ENCODE measurements at places on chromosomes 6 and 20. TPM values are rescaled to one million over a fixed set of nuclear protein-coding genes. Genes with fewer than 3 reads are reported as not detected.

DOK5 gene
- total RNA-seq, result 0.82 TPM

BTBD9 gene
- total RNA-seq, result 10.3 TPM

DNA sequence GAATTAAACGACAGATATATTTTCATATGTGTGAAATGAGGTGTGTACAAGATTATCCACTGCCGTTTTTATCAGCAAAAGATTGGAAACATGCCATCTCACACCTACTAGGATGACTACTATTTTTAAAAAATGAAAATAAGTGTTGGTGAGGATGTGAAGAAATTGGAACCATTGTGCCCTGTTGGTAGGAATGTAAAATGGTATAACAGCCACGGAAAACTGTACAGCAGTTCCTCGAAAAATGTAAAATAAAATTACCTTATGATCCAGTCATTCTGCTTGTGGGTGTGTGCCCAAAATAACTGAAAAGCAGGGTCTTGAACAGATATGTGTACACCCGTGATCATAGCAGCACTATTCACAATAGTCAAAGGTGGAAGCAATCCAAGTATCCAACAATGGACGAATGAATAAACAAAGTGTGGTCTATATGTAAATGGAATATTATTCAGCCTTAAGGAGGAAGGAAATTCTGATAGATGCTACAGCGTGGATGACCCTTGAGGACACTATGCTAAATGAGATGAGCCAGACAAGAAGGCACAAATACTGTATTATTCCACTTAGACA, 27.0 kb upstream of the CCN5 start:
- peaks cover 12% of the 10 kb centered on the region for H3K27me3 ChIP-seq
- H3K36me3 ChIP-seq, result no peaks in the 10 kb centered on the region
- DNase-seq, result no peak

- H3K4me1 ChIP-seq, result no peaks in the 10 kb centered on the region
- peaks cover 4% of the 10 kb centered on the region for H3K27me3 ChIP-seq
- no peak for DNase-seq
- H3K4me3 ChIP-seq, result no peak overlapping the region
- no peaks in the 10 kb centered on the region for H3K36me3 ChIP-seq
- H3K27ac ChIP-seq, result no peak overlapping the region
Observed at GRCh38 chr20:63059684-63060056, 52.9 kb upstream of the BHLHE23 start.

DNA sequence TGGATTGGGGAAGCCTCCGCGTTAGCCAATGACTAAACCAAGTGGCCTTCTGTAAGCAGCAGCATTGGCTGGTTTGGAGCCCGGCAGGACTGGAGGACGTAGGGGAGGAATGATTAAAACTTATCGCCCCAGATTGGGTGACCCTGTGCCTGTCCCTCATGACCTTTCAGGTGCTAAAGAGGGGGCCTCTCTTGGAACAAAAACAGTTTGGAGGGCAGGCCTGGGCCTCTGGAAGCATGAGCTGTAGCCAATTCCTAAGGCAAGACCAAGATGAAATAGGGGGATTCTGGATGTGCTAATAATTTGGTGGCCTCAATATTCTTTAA, 1.4 kb downstream of the GMPR start:
- H3K4me1 ChIP-seq, result peaks cover 33% of the 10 kb centered on the region
- H3K27ac ChIP-seq, result no peak overlapping the region
- H3K36me3 ChIP-seq, result no peaks in the 10 kb centered on the region
- H3K4me3 ChIP-seq, result peak overlapping the region; percentile 69

- H3K27me3 ChIP-seq, result no peaks in the 10 kb centered on the region
- H3K36me3 ChIP-seq, result no peaks in the 10 kb centered on the region
- no peak overlapping the region for H3K4me3 ChIP-seq
- H3K4me1 ChIP-seq, result peaks cover 14% of the 10 kb centered on the region
- peak; percentile 72 for DNase-seq
Observed at GRCh38 chr6:145147981-145148749, 587.2 kb downstream of the EPM2A start.

MATN4 gene
- 0.19 TPM for total RNA-seq

GRCh38 chr20:36431604-36432003, 109.7 kb upstream of the MYL9 start:
- H3K4me3 ChIP-seq, result no peak overlapping the region
- no peak for DNase-seq
- H3K27me3 ChIP-seq, result no peaks in the 10 kb centered on the region
- H3K36me3 ChIP-seq, result no peaks in the 10 kb centered on the region
- no peak overlapping the region for H3K27ac ChIP-seq

DNA sequence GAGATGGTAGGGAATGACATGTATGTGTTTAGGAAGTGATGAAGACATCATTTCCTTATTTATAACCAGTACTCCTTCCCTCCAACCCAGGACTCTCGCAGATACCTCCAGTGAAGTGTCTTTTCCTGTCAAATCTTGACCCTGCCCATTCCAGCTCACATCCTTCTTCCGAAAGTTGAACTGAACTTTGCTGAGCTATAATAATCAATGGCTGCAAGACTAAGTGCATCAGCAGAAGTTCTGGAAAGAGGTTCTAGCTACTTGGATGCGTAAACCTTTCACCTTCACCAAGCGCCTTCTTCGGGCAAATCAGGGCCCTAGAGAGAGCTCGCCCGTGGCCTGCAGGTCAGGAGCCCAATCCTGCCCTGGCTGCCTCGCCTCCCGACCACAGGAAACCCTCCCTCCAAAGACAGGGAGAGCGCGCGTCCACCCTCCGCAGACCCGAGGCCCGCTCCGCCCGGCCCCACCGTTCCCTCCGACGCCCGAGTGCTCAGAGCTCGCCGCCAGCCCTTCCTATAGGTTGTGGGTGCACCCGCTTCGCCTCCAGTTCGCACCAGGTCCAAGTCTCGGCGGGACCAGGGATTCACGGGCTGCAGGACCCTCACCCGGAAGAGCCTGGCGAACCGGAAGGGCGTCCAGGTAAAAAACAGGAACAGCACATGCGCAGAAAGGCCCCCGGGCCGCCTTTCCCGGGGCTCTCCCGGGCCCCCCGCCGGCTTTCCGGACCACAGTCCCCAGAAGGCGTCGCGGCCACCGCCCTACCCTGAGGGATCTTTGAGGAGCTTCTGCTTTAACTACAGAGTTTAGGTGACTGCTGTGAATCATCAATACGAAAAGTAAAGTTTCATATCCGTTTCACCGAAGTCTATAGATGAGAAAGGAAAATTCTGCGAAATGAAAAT, at the start of gene ZNF334:
TSS of gene ZNF334 (minus strand) at position 617 of the 902 bp plus-strand sequence. CDS start 1,457 bp downstream, outside the sequence.
- peak; percentile 23 for DNase-seq
- no peak within 1 kb of the TSS for H3K27ac ChIP-seq
- peaks cover 2% of the 10 kb centered on the region for H3K27me3 ChIP-seq

DNA sequence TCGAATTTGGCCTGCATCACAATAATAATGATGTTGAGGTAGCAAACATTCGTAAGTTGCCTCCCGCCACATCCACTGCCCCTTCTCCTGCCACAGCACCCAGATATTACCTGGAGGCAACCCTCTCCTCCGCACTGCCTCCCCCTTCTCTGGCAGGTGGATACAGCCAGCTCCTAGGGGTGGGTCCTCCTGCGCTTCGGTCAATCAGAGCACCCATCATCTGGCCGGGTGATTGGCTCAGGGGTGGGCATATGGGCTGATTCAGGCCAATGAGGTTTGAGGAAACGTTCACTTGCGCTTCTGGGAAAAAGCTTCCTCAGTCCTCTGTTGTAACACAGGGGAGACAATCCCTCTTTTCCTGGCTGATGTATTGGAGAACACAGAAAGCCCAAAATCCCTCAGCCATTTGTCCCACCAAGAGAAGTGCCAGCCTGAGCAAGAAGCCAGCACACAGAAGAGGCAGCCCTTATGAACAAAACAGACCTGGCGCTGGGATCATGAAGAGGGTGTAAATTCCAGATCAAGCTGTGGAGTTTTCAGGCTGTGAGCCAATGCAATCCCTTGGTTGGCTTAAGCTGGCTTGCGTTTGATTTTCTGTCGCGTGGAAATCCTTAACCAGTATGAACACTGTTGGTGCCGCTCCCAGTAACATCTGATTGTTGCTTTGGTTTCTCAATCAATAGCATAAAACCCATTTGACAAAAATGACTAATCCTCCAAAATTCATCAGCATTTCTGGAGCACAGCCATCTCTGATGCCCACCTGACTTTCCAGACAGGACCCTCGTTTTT, 82.2 kb downstream of the PRDM1 start:
- H3K27ac ChIP-seq, result no peak overlapping the region
- H3K4me1 ChIP-seq, result peaks cover 23% of the 10 kb centered on the region
- DNase-seq, result no peak
- H3K4me3 ChIP-seq, result no peak overlapping the region
- H3K27me3 ChIP-seq, result no peaks in the 10 kb centered on the region

DNA sequence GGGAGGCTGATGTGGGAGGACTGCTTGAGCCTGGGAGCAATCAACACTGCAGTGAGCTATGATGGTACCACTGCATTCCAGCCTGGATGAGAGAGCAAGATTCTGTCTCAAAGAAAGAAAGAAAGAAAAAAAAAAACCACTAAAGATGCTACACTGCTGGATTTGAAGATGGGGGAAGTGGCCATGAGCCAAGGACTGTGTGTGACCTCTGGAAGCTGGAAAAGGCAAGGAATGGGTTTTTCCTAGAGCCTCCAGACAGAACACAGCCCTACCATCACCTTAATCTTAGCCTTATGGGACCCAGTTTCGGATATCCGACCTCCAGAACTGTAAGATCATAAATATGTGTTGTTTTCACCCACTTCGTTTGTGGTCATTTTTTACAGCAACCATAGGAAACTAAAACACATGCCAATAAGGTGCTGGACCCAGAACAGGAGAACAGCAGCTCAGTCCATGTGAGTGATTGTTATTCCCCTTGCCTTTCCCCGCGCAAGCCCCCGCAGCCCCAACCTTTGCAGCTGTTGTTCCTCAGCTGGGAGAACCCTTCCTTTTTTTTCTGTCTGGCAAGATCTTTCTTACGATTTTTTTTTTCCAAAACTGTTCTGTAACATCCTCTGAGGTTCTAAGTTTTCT, 11.1 kb upstream of the VAPB start:
- H3K4me1 ChIP-seq, result no peaks in the 10 kb centered on the region
- no peak for DNase-seq

DNA sequence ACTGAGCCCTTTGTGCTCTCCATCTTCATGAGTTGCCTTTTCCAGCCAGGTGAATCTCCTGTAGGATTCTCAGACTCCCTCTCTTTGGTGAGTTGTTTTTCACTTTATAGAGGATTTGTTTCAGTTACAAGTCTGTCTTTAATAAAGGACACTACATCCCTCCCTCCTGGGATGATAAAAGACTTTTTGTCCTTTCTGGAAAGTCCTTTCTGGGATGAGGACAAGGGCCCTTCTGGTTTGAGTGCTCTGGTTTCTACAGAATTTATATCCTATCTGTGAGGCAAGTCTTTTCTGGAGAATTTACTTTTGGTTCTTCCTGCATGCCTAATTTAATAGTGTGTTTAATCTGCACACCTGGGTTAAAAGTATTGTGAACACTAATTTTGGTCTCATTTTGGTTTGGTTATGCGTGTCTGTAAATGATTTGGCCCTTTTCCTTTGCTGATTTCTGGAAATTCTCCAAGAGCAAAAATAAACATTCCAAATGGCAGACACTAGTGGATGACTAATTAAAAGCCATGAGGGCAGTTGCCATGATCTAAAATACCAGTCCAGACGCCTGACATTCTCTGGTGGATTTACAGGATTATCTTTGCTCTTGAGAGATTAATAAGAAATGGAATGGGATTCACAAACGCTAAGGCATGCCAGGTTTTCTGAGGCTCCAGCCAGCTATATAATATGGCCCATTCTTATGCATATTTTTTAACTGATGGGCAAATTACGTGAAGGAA, 44.8 kb downstream of the TCP11 start:
- no peak overlapping the region for H3K4me3 ChIP-seq
- H3K36me3 ChIP-seq, result no peaks in the 10 kb centered on the region
- peak; percentile 91 for DNase-seq
- H3K27ac ChIP-seq, result peak overlapping the region; percentile 26

DNA sequence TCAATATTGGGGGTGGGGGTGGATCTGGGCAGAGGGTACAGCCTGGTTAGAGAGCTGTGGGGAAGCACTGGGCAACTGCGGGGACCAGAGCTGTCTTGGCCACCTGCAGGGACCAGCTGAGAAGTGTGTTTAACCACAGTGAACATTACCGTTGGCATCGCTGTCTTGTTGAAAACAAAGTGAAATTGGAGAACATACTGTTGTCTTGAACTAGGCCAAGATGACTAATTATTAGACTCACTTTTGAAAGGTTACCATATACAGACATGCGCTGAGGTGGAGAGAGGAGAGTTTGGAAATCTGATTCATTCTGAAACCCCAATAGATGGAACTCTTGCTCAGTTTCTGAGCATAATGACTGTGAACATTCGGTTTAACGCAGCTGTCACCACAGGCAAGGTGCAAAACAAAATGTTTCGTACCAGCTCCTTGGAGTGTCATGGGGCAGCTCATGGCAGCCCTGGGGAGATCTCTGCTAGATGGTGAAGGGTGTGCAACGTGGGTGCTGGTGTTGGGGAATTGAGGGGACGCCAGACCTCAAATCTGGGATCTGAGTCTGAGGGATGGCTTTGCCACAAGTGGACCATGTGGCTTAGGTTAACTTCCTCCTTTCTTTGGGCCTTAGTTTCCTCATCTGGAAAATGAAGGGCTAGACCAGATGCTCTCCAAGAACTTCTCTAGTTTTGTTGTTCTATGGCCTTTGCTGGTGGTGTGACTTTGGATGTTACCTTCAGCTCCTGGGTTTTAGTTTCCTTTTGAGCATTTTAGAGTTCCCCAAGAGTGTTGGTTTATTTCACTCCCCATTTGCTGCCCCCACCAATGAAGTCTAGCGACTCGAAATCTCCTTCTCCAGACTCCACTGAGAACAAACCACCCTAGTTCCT, 24.6 kb upstream of the GTSF1L start:
- H3K27me3 ChIP-seq, result no peaks in the 10 kb centered on the region
- no peaks in the 10 kb centered on the region for H3K36me3 ChIP-seq
- H3K4me1 ChIP-seq, result peaks cover 35% of the 10 kb centered on the region

DNA sequence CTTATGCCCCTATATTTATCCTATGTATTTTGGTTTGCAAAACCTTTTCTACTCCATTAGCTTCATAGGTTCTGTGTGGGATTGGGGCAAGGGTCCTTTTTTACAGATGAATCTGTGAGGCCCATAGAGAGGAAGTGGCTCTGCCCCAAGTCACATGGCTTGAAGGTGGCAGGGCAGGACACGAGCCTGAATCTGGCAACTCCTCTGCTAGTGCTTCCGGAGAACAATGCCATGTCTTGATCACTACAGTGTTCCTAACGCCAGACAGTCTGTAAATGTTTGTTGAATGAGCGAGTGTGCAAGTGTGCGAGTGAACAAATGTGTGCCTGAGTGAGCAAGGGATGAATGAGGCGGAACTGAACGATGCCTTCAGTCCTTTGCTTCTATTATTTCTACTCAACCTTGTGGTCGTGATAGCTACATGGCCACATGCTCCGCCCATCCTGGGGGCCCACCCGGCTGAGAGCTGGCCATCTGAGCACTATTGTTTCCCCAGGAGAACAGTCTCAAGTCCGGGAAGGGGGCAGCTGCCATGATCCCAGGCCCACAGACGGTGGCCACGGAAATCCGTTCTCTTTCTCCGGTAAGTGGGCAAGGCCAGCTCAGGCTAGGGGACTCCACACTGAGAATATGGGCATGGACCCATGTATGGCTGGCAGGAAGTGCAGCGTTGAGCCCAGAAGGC, 17.8 kb upstream of the AAR2 start:
- H3K27ac ChIP-seq, result no peak overlapping the region
- DNase-seq, result no peak
- H3K36me3 ChIP-seq, result no peaks in the 10 kb centered on the region
- no peaks in the 10 kb centered on the region for H3K4me1 ChIP-seq

DPPA5 gene
- total RNA-seq, result not detected

- DNase-seq, result no peak
- no peaks in the 10 kb centered on the region for H3K27me3 ChIP-seq
- H3K4me1 ChIP-seq, result no peaks in the 10 kb centered on the region
- H3K4me3 ChIP-seq, result no peak overlapping the region
- no peaks in the 10 kb centered on the region for H3K36me3 ChIP-seq
Observed at GRCh38 chr6:39029156-39030011, 19.2 kb upstream of the GLP1R start.

- no peak overlapping the region for H3K4me3 ChIP-seq
- H3K4me1 ChIP-seq, result peaks cover 10% of the 10 kb centered on the region
- H3K36me3 ChIP-seq, result peaks cover 3% of the 10 kb centered on the region
Observed at GRCh38 chr6:166494757-166495486, 91.6 kb downstream of the RAMACL start.

PGC gene
- total RNA-seq, result not detected
